ENCODE measurements at places on chromosomes 1 and 21. TPM values are rescaled to one million over a fixed set of nuclear protein-coding genes. Genes with fewer than 3 reads are reported as not detected.

The ALPL gene
- 0.30 TPM for total RNA-seq

The RHEX gene
- total RNA-seq, result not detected

The KIF1B gene
- total RNA-seq, result 46.6 TPM

- peak within 1 kb of the TSS; percentile 93 for H3K27ac ChIP-seq
- peaks cover 12% of the 10 kb centered on the region for H3K4me1 ChIP-seq
- no peaks in the 10 kb centered on the region for H3K27me3 ChIP-seq
- no peaks in the 10 kb centered on the region for H3K36me3 ChIP-seq
- peak within 1 kb of the TSS; percentile 42 for H3K4me3 ChIP-seq
- peak; percentile 83 for DNase-seq
Measured at GRCh38 chr1:37946703-37947360, at the start of gene INPP5B. TSS of gene INPP5B (minus strand) at chr1:37947053. CDS start at chr1:37946308, 745 bp downstream.

- H3K4me3 ChIP-seq, result no peak overlapping the region
- peaks cover 9% of the 10 kb centered on the region for H3K4me1 ChIP-seq
- H3K27me3 ChIP-seq, result no peaks in the 10 kb centered on the region
Measured at GRCh38 chr21:29163341-29164115, 33.1 kb downstream of the MAP3K7CL start.

DNA sequence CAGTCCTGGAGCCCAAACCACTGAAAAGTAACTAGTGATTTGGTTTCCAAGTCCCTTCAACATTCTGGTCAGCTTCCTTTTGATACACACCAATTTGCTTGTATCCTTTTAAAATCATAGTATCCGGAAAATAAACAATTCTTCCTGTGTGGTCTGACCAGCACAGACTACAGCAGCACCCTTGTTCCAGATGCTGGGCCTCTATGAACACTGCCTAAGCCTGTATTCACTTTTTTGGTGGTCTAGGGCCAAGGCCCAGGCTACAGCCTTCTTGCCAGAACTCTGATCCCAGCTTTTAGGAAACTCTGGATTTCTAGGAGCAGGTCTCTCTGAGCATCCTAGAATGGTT is 801 bp upstream of the DDAH1 start:
- no peaks in the 10 kb centered on the region for H3K27me3 ChIP-seq
- peak; percentile 28 for DNase-seq
- peaks cover 33% of the 10 kb centered on the region for H3K4me1 ChIP-seq
- H3K4me3 ChIP-seq, result peak overlapping the region; percentile 91
- peak overlapping the region; percentile 90 for H3K27ac ChIP-seq

- no peak overlapping the region for H3K4me3 ChIP-seq
- H3K4me1 ChIP-seq, result peaks cover 31% of the 10 kb centered on the region
- no peak for DNase-seq
- no peaks in the 10 kb centered on the region for H3K36me3 ChIP-seq
- H3K27ac ChIP-seq, result peak overlapping the region; percentile 91
Measured at GRCh38 chr1:175537571-175537970, 205.8 kb downstream of the TNR start.

DNA sequence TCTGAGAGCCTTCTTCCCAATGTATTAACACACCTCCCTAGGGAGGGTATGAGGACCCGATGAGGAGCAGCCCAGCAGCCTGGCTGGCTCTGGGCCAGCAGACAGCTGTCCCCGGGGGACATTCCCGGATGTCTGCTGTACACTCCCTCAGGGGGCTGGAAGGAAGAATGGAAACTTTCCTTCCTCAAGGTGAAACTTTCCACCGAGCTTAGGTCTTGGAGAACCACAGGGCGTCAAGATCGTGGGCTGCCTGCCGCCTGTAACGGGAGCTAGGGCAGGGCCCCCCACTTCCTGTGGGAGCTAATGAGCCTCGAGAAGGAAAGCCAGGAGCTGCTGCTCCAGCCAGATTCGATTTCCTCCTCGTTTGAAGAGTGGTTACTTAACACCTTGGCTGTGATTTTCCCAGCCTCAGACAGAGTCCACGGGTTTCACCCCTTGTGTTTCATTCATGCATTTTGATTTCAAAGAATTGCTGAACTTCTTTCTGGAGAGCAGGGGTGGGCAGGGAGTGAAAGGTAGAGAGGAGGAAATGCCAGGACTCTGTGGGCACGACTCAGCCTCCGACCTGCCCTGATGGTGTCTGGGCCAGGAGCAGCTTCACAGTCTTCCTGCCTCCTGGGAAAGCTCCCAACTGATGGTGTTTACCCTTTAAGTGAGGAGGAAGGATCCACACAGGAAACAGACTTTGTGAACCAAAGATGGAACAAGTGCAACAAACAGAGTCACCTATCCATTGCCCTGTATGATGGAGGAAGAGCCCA is 29.7 kb downstream of the UBE2T start:
- no peak overlapping the region for H3K4me3 ChIP-seq
- H3K27me3 ChIP-seq, result no peaks in the 10 kb centered on the region
- H3K27ac ChIP-seq, result no peak overlapping the region
- no peaks in the 10 kb centered on the region for H3K36me3 ChIP-seq
- H3K4me1 ChIP-seq, result peaks cover 9% of the 10 kb centered on the region

- DNase-seq, result no peak
- H3K36me3 ChIP-seq, result no peaks in the 10 kb centered on the region
- no peaks in the 10 kb centered on the region for H3K27me3 ChIP-seq
- H3K4me3 ChIP-seq, result no peak overlapping the region
Measured at GRCh38 chr1:57131701-57132394, 166.0 kb upstream of the C8B start.

DNA sequence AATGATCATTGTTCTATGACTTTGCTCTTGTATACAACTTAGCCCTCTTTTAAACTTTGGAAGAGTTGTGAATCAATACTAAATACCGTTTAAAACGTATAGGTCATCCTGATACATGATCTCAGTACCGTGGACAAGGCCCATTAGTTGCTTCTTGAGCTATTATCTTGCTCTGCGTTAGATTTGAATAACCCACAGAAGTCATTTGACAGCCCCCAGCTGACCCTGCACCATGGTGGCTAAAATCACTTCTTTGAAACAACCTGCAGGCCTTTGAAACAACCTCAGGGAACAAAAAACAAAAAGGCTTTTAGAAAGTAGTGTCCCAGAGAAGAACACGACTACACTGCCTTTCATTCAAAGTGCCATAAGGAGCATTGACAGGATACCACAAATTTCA is 473.0 kb upstream of the ADGRL2 start:
- H3K4me1 ChIP-seq, result no peaks in the 10 kb centered on the region
- no peak overlapping the region for H3K27ac ChIP-seq
- H3K4me3 ChIP-seq, result no peak overlapping the region
- DNase-seq, result no peak
- H3K36me3 ChIP-seq, result no peaks in the 10 kb centered on the region

DNA sequence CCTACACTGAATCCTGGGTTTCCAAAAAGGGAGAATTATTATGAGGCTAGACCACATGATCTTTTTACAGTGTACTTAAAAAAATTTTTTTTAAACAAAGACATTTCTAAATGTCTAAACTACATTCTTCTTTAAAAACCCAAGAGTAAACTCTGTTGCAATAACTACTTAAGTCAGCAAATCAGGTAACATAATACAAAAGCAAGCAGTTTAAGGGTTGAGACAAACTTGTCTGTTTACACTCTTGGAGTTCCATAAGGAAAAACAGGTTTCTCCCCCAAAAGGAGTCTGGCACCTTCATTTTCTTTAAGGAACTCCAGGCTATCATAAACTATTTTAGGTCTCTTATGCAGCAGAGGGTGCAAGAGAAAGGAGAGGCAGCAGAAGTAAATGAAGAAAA is 12.5 kb upstream of the ANKRD45 start:
- no peaks in the 10 kb centered on the region for H3K36me3 ChIP-seq
- H3K27me3 ChIP-seq, result peaks cover 2% of the 10 kb centered on the region
- no peak overlapping the region for H3K27ac ChIP-seq
- no peak for DNase-seq
- no peak overlapping the region for H3K4me3 ChIP-seq

All from endothelial cell of umbilical vein (primary cell).